Jurkat, Clone E6-1 (cell line): ENCODE measurements at places on chromosomes 13 and 19.

GRCh38 chr19:32367063-32367462 is 21.7 kb downstream of the ZNF507 start:
- no peak for DNase-seq

- no peak for DNase-seq
Measured at GRCh38 chr19:28495046-28495445, 717.9 kb downstream of the UQCRFS1 start.

DNA sequence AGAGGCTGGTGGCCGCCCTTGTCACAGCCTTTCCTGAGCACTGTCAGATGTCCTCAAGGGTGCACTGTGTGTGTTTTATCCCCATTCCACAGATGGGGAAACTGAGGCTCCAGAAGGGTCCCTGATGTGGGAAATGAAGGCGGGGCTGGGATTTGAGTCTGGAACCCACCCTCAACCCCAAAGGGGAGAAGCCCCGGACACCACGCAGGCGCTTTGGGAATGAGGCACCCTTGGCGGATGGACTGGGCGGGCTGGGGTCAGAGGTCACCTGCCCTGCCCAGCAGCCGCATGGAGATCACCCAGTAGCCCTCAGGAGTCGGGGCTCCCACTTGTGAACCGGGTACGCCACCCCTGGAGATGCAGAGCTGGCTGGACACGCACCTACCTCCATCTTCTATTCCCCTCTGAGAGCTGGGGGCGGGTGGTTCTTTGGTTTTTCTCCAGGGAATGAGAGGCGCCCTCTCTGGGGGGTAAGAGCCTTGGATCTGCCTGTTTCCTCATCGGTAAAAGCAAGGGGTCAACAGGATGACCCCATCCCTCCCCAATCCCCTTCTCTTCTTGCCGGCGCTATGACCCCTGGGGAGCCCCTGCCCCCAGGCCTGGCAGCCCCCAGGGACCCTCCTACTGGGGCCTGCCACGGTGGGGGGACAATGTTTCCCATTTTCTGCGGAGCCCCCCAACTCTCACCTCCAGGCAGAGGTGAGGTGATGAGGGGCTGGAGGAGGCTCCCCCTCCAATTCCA is 8.3 kb upstream of the ONECUT3 start:
- no peak for DNase-seq

DNA sequence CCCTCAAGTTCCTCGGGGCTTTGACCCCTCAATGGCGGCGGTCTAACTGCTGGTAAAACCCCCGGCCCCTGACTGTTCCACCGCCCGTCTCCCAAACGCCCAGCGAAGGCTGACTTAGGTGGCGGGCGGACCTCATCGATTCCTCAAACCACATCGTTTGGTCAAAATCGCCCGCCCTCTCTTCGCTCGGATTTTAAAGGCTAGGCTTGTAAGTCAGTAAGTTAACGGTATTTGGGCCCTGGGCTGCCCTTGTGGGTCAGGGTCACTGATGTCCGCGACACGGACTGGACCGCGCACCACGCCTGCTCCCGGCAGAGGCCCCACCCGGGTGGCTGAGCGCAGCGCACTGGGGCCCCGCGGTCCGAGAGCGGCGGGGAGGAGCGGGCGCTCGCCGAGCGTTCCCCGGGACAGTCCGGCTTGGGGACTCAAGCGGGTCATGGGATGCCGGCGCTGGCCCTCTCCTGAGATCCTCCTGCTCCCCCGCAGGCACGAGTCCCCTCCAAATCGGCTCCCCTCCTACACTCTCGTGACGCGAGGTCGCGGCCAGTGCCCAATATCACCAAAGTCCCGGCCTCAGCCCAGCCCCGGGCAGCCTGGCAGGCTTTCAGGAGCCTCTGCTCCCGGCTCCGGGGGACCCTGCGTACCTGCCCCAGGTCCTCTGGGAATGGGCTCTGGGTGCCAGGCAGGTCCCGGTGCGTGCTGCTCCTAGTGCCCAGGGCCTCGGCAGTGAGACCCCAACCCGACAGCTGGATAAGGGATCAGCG is 1.0 kb downstream of the FLT1 start:
- DNase-seq: no peak

DNA sequence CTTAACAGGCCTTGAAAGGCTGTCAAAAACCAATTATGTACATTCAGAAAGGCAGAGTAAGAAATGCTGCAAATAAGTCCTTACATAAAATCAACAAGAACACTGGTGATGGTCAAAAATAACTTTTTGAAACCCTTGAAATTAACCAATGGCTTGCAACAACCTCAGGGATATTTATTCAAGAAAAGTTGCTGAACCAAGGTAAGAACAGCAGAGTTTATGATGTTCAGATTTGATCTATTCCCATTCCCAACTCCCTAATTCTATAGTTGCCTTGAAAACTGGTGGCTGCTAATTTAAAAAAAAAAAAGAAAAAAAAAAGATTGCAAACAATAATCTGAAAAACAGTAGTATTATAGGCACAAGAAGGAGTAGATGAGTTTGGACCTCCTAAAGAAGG is 109.8 kb upstream of the UFM1 start:
- DNase-seq: no peak

GRCh38 chr13:31476266-31476665 is 263.1 kb upstream of the RXFP2 start:
- DNase-seq: no peak

DNA sequence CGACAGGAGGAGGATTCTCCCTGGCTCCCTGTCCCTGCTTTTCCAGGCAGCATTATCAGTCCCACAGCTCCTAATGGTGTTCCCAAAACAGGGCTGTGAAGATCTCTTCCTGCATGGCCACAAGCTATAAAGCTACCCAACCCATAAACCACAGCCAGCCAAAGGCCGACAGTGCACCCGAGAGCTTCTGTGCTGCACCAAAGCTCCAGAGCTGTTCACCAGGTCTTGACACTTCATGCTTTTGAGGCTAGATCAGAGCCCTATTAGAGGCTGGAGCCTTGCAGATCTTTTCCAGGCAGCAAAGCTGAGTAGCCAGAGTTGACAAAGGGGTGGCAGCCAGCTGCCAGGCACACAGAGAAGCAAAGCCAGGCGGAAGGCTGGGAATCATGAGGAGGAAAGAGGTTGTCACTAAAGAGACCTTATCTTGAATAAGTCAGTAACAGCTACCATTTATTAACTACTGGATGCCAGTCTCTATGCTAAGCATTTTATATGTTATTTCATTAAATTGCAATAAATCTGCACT is 180.4 kb downstream of the KATNAL1 start:
- no peak for DNase-seq

- no peak for DNase-seq
Measured at GRCh38 chr13:76556627-76557026, 329.6 kb downstream of the KCTD12 start.

DNA sequence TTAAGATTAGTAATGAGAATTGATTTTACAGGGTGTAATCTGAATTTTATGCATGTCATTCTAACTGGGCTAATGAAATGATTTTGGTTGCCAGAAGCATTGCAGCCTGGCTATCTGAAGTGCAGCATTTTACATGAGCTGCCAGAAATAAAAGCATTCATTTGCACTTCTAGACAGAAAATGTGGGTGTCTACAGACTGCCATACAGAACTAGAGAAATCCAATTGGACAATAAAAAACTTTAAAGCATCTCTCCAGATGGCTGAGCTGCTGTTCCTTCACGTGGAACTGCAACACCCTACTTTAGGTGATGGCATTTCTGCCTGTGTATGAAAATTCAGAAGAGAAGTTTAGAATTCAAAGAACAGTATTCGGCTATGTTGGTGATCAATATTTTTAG is 450.1 kb upstream of the SLITRK1 start:
- no peak for DNase-seq

DNA sequence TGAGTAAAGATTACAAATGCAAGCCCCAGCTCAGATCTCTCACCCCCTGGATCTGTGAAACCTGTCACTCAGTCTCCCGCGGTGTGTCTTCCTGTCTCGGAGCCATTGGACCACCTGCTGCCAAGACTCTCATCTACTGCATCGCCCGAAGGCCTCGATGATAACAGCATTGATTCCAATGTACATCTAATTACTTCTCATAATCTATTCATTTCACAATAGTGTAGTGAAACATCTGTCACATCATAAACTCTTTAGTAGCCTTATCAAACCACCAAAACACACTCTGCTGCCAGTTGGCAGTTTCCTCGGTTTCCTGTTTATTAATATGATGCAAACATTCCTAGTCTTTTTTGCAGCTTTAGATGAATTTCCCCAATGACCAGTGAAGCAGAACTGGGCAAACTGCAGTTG is 220.3 kb downstream of the POU4F1 start:
- DNase-seq: no peak

DNA sequence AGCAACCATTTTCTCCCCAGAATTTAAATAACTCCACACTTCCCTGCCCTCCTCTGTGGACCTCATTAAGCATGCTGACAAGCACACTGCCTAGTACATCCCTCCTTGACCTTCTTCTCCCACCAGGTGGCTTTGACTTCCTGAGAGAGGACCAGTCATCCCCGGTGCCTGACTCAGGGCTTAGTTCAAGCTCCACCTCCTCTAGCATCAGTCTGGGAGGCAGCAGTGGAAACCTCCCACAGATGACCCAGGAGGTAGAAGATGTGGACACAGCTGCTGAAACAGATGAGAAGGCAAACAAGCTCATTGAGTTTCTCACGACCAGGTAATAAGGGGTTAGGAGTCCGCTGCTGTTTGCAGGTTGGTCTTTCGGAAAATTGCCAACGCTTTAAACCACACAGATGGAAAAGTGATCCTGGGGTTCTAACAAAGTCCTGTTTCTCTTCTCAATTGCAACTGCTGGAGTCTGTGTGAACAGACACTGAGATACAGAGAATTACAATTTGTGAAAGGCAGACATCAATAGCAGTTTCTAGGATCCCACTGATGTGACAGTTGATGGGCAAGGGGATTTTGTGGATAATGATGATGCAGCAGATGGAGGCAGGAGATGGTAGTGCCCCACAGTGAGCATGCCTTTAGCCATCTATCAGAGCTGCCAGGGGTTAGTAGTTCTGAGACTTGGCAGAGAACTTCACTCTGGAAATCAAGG is 86.7 kb downstream of the ZAR1L start:
- no peak for DNase-seq

DNA sequence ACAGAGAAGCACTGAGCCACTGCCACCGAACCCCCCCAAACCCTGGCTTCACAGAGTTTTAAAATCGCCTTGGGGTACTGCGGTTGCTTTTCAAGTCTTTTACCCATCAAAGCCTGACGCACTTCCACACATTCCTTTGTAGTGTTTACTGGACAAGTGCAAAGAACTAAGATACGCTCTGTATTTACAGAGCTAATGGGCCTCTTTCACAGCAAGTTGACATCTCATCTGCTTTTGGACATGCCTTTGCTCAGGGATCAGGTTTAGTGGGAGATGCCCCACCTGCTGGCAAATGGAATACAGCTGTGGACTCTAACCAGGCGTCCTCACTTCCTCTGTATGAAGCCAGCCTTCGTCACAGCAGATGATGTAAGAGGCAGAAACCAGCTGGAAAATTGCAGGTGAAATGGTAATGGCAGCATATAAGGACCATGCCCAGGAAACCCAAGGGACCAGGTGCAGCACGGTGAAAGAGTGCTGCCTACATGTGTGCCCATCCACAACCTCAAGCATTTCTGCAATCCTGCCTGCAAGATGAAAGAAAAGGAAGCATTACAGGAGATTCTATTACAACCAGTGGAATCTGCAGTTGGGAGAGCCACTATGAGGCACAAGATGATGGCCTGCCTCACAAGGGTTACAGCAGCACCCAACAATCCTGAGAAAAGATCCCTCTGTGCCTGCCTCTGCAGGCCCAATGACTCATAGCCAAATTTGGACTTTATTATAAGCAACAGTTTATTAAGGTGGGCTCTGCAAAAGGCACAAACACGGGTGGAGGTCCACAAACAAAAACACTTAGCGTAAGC is 34.7 kb downstream of the BRD4 start:
- DNase-seq: peak; percentile 61

DNA sequence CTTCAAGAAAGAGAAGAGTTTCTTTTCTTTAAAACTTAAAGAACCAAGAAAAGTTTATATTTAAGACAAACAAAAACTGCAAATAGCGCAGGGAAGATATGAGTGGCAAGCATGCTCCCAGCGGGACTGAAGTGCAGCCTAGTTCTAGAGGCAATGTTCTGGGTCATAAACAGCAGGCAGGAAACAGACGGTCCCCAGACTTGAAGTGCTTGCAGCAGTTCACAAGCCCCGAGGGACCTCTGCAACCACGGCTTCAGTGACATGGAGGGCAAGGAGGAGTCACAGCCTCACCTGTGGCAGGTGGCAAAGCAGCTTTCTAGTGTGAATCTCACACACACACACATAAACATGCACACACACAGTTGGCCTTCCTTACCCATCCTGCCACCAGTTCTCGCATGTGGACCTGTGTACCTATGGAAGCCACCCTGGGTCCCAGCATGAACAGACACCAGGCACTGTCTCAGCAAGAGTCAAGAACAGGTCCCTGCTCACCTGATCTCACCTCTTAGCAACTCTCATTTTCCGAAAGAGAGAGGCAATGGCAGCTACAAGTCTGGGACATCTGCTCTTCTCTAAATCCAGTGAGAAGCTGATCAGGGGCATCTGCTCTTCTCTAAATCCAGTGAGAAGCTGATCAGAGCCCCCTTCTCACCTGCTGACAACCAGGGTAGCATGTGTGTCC is 162.0 kb downstream of the EFNB2 start:
- DNase-seq: no peak

DNA sequence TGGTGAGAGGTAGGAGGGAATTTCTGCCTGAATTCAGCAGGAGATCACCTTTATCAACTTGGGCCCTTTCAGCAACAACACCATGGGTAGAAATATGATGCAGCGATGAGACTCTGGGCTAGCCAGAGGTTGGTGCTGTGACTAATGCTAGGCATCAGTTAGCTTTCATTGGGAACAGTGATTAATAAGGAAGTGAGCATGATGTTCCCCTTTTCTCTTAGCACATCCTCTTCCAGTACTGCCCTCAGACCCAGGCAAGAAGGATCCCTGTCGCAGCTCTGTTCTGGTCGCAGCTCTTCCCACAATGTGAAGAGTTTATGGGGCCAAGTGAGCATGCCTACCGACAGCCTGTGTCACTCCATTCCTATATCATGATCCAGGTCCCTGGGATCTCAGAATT is 100.5 kb downstream of the FLT1 start:
- DNase-seq: no peak

DNA sequence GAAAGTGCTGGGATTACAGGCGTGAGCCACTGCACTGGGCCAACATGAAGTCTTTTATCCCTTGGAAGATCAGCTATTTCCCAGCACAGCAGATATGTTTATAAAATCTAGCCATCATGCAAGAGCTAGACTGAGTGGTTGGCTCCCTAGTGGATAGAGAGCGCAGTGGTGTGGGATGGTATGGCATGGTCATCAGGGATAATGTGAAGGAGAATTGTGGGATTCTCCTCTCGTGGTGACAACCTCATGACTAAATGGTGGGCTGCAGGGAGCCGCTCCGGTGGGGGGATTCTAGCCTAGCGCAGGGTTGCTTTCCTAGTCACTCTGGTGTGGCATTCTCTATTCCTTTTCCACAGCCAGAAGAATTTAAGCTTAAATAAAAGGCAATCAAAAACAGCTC is 43.3 kb upstream of the GPI start:
- DNase-seq: no peak

- DNase-seq: no peak
Measured at GRCh38 chr13:39682788-39683187, 27.3 kb downstream of the COG6 start.

GRCh38 chr19:14404312-14404711 is 14.8 kb downstream of the DDX39A start:
- DNase-seq: no peak
